ENCODE measurements at places on chromosomes 1 and 21. TPM values are rescaled to one million over a fixed set of nuclear protein-coding genes. Genes with fewer than 3 reads are reported as not detected.

PGLYRP3 gene
- not detected for total RNA-seq

GPR161 gene
- total RNA-seq: not detected

TP73 gene
- total RNA-seq: not detected

DNA sequence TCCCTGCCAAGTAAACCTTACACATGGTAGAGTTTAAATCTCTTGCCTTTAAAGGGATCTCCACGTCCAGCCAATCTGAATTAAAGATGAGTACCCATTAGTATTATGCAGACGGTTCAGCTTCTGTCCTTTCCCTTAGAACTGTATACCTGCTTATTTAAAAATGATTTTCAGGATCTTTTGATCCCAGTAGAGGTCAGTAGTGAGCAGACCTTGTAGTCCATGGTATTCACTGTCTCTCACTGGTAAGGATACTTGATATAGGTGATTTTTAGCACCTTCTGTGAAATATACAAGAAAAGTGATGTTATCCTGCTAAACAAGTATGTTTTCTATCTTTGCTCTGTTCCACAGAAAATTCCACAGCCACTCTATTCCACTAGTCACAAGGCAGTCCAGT, 1211.6 kb upstream of the ADGRL4 start:
- DNase-seq: no peak

- DNase-seq: no peak
These were observed 110.3 kb downstream of the SEC16B start for GRCh38 chr1:177859572-177859971.

DNA sequence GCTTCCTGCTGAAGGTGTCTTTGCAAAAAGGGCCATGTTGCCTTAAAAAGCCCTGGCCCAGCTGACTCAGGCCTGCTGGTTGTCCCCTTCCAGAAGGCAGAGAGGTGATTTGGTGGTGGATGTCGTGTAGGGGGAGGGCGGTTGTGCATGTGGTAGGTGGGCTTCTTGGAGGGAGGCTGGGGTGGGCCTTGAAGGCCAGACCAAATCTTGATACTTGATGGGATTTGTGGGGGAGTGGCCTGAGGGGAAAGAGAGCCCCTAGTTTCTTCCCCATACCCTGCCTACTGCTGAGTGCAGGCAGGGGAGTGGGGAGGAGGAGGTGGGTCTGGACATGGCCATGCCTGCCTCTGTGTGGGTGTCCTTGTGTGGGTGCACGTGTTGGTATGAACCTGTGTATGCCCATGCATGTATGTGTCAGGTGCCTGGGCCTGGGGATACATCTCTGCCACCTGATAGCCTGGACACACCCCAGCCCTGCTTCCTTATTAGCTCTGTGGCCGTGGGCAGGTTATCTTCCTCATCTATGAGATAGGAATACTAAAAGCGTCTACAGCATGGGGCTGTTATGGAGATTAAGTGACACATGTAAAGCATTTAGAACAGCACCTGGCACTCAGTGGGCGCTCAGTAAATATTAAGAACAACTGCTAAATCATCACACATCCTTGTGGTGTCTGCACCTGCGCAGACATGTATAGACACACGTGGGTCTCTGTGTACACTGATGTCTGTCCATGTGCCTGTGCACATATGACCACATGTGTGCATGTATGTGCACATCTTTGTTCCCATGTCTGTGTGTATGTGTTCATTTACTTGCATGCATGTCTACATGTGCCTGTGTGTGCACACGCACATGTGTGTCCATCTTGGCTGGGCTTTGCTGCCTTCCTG, 17.0 kb downstream of the FAM151A start:
- DNase-seq: no peak

DNA sequence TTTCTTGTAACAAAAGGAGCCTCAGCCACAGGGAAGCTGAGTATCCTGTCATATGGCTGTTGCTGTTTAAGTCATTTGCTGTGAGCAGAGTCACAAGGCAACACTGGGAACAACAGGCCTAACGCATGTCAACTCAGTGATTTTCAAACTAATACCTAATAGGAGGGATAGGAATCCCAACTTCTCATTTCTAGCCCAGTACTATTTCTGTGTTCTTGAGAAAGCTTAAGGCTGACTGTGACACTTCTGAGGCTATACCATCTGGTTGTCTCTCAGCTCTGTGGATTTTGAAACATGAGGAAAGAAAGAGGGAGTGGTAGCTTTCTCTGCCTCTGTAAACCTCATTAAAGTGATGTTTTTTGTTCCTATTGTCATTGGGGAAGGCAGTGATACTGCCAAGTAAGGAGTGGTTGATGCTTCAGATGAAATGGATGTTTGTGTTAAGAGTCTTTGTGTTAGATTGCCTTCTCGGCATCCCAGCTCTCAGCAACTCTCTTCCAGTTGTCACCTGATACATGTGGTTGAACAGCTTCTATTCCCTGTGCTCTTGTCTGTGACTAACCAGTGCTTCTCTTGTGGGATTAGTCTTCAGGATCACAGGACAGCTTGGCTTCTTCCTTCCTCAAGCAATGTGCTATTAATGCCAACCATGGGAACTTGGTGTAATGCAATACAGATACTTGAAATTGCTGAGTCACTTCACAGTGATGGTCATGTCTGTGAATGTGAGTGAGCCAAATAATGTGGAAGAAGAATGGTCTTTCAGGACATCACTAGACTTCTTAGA, 166.8 kb upstream of the IVNS1ABP start:
- DNase-seq: no peak

DNA sequence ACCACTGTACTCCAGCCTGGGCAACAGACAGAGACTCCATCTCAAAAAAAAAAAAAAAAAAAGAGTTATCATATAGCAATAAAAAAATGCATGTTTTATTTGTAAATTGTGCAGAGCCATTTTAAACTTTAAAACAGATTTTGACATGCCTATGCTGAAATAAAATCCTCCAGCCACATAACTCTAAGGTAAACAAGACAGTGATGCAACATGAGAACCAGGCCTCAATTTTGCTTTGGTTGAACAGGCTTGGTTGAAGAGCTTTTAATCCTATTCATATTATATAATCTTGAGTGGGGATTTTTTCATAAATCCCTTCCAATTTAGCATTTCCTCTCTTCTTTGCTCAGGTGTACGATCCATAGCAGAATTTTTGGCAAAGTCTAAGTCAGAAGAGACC, 26.1 kb downstream of the ARMH1 start:
- DNase-seq: no peak

DNA sequence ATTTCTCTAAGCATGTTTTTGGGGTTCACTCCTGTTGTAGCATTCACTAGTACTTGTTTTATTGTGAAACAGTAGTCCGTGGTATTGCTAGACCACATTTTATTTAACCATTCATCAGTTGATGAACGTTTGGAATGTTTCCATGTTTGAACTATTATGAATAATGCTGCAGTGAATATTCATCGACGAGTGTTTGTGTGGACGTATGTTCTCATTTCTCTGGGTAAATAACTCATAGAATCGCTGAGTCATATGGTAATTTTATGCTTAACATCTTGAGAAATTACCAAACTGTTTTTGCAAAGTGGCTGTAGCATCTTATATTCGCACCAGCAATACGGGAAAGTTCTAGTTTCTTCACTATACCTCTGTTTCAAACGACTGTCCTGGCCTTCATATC, 28.0 kb upstream of the KAZN start:
- no peak for DNase-seq

DNA sequence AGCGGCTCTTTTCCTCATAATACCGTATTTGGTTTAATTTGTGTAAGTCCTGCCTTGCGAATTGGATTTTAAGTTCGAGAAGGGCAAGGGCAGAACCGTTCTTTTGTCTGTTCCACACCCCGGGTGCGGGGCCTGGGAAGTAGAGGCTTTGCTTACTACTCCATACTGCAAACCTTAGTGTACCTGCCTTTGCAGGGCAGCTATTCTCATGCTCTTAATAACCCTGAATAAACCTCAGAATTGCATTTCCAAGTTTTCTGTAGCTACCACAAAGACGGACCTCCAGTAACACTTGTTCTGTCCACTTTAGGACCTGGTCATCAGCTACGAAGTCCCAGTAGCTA, 657 bp upstream of the HNRNPU start:
- DNase-seq: no peak
